ENCODE measurements at places on chromosomes 7 and 10.
A peak's percentile ranks its signal among the peaks of the same experiment; 100 is the strongest.

DNA sequence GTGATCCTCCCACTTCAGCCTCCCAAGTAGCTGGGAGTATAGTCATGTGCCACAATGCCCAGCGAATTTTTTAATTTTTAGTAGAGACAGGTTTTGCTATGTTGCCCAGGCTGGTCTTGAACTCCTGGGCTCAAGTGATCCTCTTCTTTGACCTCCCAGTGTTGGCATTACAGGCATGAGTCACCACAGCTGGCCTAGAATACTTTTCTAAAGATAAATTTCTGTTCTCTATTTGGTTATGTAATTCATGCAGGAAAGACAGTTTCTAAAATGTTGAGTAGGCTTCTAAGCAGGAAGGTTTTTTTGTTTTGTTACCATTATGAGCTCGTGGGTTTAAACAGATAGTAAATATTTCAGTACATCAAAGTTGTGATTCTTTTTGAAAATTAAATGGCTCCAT, 5.0 kb downstream of the RBAK start:
- peaks cover 48% of the 10 kb centered on the region for H3K36me3 ChIP-seq
- no peaks in the 10 kb centered on the region for H3K4me1 ChIP-seq
- no peak overlapping the region for H3K4me3 ChIP-seq
- no peak overlapping the region for H3K27ac ChIP-seq
- no peaks in the 10 kb centered on the region for H3K27me3 ChIP-seq
- no peak for DNase-seq

DNA sequence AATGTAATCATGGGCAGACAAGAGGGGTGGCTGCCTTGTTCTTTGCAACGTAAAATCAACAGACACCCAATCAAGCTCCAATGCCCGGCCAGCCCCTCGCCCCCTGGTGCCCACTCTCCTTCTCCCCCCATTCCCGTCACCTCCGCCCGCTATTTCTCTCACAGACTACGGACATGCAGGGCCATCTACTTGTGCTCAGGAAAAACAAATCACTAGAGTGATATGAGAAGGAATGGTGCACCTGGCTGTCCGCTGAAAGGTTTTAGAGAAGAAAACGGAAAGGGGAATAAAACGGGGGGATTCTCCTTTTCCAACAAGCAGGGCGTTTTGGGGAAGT, 396 bp downstream of the GRM8 start:
- H3K36me3 ChIP-seq: no peaks in the 10 kb centered on the region
- peaks cover 57% of the 10 kb centered on the region for H3K27me3 ChIP-seq
- H3K27ac ChIP-seq: no peak overlapping the region
- H3K4me3 ChIP-seq: peak overlapping the region; percentile 63

GRCh38 chr7:70776627-70777101, 355.3 kb upstream of the GALNT17 start:
- peaks cover 21% of the 10 kb centered on the region for H3K36me3 ChIP-seq
- DNase-seq: peak; percentile 30
- H3K27me3 ChIP-seq: no peaks in the 10 kb centered on the region
- no peak overlapping the region for H3K4me3 ChIP-seq
- H3K27ac ChIP-seq: no peak overlapping the region

DNA sequence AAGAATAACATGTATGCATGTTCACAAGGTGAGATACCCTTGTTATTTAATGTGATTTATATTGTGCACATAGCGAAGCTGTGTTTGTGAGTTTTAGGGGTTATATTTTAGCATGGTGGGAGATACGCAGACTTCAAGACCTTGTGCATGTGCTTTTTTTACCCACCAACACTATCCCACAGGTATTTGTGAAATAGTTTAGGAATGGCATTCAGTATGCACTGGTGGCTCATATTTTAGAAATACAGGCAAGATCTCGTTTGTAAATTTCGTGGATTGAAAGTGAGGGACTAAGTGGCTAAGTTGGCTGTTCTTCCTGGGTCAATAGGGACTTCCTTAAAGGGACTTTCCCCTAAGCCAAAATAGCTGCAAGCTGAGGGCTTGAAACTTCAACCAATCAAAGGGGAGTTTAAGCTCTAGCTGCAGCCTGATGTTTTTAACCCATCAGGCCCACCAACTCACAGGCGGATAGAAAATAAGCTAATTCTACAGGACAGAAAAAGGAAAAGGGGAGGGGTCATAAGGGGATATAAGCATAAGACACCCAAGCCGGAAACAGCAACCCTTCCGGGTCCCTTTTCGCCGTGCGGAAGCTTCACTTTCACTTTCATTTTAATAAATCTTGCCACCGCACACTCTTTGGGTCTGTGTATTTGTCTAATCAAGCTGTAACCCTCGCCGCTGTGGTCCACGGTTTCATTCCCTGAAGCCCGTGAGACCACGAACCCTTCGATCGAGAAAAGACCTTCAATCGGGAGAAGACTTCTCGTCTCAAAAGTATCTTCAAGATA, 291.0 kb downstream of the GPR158 start:
- no peak overlapping the region for H3K4me3 ChIP-seq
- no peaks in the 10 kb centered on the region for H3K4me1 ChIP-seq
- DNase-seq: no peak
- no peaks in the 10 kb centered on the region for H3K36me3 ChIP-seq
- H3K27ac ChIP-seq: no peak overlapping the region

DNA sequence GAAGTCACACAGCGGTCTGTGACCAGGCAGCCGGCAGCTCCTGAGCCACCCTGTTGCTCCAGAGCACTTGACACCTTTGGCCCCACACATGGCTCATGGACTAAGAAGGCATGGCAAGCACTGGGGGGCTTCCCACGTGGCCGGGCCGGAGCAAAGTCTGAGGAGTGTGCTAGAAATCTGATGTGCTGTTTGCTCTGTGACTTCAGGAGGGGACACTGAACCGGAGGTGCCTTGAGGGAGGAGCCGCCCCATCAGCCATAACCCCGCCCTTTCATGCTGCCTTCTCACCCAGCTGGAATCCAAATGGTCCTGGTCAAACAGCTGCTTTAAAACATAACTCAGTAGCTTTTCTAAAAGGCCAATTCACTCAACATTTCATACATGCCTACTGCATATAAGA, 33.5 kb downstream of the PROSER2 start:
- DNase-seq: no peak
- H3K4me1 ChIP-seq: no peaks in the 10 kb centered on the region
- H3K36me3 ChIP-seq: no peaks in the 10 kb centered on the region
- no peak overlapping the region for H3K27ac ChIP-seq
- no peak overlapping the region for H3K4me3 ChIP-seq

- H3K4me3 ChIP-seq: no peak overlapping the region
- H3K27me3 ChIP-seq: no peaks in the 10 kb centered on the region
- no peaks in the 10 kb centered on the region for H3K36me3 ChIP-seq
- no peak overlapping the region for H3K27ac ChIP-seq
Measured at GRCh38 chr7:20351901-20352300, 21.2 kb downstream of the ITGB8 start.

GRCh38 chr10:89351412-89351779, 23.6 kb downstream of the IFIT3 start:
- peak overlapping the region; percentile 91 for H3K27ac ChIP-seq
- H3K27me3 ChIP-seq: no peaks in the 10 kb centered on the region
- peaks cover 2% of the 10 kb centered on the region for H3K36me3 ChIP-seq
- no peak overlapping the region for H3K4me3 ChIP-seq
- peak; percentile 55 for DNase-seq
- H3K4me1 ChIP-seq: peaks cover 37% of the 10 kb centered on the region

- H3K4me3 ChIP-seq: no peak overlapping the region
- H3K36me3 ChIP-seq: no peaks in the 10 kb centered on the region
- DNase-seq: no peak
- H3K27ac ChIP-seq: no peak overlapping the region
- no peaks in the 10 kb centered on the region for H3K4me1 ChIP-seq
- peaks cover 8% of the 10 kb centered on the region for H3K27me3 ChIP-seq
Measured at GRCh38 chr10:98115031-98115787, 19.2 kb upstream of the R3HCC1L start.

GRCh38 chr7:87217983-87218653, 1.4 kb downstream of the TMEM243 start:
- DNase-seq: no peak
- peaks cover 5% of the 10 kb centered on the region for H3K4me1 ChIP-seq

DNA sequence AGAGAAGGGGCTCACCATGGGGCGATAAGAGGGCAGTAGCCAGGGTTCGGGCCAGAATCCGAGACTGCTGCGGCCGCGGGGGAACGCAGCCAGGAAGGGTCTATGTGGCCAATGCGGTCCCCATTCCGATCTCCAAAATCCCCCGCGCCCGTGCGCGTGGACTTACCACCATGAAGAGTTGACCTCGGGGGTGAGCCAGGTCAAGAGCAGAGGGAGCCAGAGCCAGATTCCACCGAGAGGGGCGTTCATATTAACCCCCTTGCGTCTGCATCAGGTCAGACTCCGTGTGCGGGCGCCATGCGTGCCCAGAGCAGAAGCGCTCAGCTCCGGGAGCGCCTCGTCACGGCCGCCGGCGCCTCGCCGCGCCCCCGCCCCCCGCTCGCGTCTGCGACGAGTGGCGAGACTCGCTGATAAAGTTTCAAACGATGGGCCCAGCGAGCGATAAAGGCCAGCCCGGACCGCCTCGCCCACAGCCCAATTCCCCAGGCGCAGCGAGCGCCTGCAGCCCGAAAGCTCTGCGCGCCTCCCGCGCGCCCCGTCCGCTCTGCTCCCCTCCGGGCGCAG, at the start of gene WNT2:
WNT2 (minus strand) TSS at position 318 of the 564 bp plus-strand sequence; CDS start at position 249, 69 bp downstream.
- DNase-seq: peak; percentile 76
- H3K36me3 ChIP-seq: no peaks in the 10 kb centered on the region
- H3K4me3 ChIP-seq: peak within 1 kb of the TSS; percentile 22
- H3K27me3 ChIP-seq: peaks cover 49% of the 10 kb centered on the region

Data from lung (tissue), 17 donors.